Stimulated activated naive CD8-positive, alpha-beta T cell treated with anti-CD3 and anti-CD28 coated beads, Interleukin-15, amount 100 ng/mL, for 72 hours (primary cell): ENCODE measurements at places on chromosomes 16 and 17.

DNA sequence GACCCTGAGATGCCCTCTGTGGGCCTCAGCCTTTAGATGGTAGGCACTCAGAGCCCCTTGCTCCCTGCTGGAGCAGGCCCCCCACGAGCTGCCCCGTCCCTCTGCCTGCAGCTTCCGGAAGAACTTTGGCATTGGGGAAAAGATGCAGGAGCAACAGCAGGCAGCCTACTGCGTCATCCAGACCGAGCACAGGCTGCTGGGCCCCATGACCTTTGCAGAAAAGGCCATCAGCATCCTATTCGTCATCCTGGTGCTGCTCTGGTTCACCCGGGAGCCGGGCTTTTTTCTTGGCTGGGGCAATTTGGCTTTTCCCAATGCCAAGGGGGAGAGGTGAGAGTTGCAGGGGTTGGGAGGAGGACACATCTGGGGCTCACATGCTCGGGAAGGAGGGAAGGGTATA is 12.7 kb upstream of the FOXN1 start:
- DNase-seq = no peak

- DNase-seq = no peak
These were observed 79.5 kb downstream of the RTN4RL1 start for GRCh38 chr17:1945621-1946020.

DNA sequence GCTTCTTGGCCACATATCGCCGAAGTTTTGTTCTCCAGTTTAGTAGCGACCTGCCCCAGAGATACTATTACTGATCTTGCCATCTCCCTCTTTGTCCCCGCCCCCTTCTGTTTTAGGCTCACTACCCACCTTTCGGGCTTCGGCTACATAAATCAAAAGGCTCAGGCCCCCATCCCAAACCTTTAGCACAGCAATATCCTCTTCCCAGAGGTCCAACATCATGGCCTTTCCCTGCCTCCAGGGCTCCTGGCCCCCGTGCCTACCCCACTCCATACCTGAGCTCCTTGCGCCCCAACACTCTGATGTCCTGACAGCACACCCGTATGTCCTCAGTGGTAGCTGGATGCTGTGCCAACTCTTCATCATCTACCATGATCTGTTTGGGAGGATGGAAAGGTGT is 2.9 kb upstream of the PSMC5 start:
- DNase-seq = no peak

- DNase-seq = no peak
These were observed 18.5 kb downstream of the CCL8 start for GRCh38 chr17:34337701-34338100.

- no peak for DNase-seq
These were observed 9.2 kb upstream of the SNN start for GRCh38 chr16:11658896-11659708.

DNA sequence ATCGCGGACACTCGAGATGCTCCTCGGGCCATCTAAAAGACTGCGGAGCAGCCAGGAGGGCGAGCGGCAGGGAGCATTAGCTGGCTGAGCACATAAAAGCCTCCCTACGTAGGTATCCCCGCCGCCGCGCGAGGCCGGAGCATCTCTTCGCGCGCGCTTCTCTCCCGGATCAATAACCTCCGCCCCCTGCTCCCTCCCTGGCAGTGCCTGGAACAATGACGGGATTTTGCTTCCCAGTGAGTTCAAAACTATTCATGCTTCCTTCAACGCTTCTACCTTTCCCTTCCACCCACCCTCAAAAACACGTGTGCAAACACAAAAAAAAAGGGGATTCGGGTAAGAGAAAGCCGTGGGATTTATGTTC is 984 bp downstream of the CENPV start:
- DNase-seq = peak; percentile 28

- no peak for DNase-seq
These were observed 11.5 kb upstream of the WIPI1 start for GRCh38 chr17:68468788-68469187.

- DNase-seq = no peak
These were observed 47.8 kb downstream of the ITFG1 start for GRCh38 chr16:47413041-47413440.
